ENCODE measurements at places on chromosomes 1 and 21.

- no peak for DNase-seq
Measured at GRCh38 chr1:63326106-63326472, 3.7 kb downstream of the FOXD3 start.

DNA sequence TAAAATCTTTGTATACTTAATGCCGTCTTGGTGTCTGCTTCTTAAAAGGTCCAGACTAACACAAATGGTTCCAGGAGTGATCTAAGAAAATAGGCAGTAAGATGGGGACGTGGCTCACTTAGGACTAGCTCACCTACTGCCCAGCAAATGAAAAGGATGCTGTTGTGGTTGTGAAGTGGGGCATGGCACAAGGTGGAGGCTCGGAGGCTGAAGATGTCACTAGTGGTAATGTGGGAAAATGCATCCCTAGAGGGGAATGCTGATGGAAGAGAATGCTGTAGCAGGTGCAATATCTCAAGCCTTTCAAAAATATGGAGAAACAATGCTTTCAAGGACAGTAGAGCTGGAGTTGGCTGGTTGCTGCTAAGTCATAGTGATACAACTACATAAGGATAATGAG is 11.3 kb upstream of the UCK2 start:
- DNase-seq, result no peak

DNA sequence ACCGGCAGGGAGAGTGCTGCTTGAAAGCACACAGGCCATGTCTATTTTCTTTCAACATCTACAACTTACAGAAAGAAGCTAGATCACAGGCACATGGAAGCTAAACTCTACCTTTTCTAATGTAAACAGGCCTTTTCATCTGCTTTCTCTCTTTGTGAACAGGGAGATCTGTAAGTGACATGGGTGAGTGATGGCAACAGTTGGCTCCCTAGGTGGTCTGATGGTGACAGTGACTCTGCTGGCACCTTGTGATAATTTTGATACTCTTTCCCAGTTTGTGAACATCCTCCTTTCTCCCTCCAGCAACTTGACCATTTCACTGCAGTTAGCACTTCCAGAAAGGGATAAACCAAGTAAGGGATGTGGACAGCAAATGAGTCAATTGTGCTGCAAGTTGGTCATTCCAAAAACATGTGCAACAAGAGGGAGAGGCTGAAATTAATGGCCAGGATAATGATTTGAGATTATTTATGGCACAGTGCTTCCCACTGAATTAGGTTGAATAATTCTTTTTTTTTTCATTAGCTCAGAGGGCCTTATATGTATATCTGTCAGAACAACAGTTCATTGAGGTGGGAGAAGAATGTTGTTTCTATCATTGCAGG is 89.5 kb downstream of the XCL2 start:
- DNase-seq, result no peak

GRCh38 chr21:25560271-25560685 is 47.0 kb downstream of the MRPL39 start:
- DNase-seq, result no peak

DNA sequence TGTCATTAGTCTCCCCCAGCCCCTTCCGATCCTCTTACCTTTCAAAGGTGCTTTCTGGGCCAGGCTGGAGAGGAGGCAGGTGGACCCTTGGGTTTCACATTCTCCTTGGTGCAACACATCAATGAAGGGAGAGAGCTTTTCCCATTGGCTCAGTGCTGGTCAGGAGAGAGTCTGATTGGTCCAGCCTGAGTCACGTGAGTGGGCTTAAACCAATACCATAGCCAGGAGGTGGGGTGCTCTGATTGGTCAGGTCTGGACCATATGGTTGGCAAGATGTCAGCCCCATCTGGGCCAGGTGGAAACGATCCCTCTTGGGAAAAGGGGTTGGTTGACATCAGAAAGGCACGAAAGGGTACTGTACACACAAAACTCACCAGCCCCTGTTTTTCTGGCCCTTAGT is 44.8 kb upstream of the ABCG1 start:
- no peak for DNase-seq

DNA sequence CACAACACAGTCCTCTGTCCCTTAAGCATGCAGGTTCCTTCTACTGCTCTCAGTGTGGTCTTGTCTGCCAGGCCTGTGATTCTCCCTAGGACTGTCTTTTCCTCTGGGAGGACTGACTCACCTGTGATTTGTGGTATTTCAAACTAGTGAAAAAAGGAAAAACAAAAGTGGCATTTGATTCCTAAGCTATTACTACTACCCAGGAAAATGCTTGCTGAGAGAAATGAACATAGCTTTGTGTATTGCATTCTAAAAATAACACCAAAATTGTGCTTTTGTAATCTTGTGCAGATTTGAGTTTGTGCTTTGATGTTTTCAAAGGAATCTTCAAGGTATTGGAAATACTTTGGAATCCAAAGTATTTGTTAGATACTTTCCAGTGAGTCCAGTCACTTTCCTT is 57.0 kb downstream of the GPR161 start:
- DNase-seq, result no peak

DNA sequence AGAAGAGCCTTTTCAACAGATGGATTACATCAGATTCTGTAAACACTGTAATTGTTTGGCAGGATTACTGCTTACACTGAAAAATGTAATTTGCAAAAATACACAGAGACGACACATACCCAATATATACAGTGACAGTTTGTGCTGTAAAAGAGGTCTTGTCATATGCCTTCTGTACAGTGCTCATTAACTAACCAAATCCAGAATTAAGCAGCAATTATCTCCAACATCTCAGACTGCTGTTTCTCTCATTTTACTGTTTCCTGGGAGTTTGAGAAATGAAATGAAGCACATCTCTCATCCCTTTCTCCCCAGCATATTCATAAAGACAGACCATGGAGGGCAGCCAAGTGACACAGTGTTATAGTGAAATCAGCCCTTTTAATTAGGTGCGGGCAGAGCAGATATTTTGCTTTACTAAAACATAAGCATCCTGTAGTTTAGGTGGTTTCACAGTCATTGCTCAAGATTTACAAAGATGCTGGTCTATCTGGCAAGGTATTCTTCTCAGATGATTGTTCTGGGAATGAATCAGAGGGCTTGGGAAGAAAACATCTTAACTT is 618.4 kb upstream of the USP24 start:
- no peak for DNase-seq

DNA sequence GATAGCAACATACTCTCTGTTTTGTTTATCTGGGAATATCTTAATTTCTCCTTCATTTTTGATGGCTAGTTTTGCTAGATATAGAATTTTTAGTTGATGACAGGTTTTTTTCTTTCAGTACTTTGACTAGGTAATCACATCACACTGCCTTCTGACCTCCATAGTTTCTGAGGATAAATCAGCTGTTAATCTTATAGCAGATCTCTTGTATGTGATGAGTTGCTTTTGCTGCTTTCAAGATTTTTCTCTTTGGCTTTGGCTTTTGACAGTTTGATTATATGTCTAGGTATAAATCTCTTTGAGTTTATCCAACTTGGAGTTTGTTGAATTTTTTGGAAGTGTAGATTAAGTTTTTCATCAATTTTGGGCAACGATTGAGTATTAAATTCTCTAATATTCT is 142.6 kb downstream of the ZNF644 start:
- DNase-seq, result no peak

DNA sequence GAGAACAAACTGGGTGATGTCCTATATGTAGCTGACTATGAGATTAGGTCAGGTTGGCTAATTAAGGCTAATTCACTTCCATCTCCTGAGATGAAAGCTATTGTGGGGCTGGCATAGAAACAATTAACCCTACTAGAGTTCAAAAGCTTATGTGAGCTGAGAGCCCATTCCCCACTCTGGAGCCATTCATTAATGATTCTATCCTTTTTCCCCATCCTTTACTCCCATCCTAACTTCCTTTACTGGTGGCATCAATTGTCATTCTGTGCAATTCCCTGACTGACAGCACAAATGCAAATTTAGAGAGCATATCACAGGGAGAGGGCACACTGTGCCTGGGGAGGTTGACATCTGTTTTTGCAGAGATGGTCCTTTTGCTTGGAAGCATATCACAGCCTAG is 103.9 kb downstream of the URB2 start:
- DNase-seq, result no peak

DNA sequence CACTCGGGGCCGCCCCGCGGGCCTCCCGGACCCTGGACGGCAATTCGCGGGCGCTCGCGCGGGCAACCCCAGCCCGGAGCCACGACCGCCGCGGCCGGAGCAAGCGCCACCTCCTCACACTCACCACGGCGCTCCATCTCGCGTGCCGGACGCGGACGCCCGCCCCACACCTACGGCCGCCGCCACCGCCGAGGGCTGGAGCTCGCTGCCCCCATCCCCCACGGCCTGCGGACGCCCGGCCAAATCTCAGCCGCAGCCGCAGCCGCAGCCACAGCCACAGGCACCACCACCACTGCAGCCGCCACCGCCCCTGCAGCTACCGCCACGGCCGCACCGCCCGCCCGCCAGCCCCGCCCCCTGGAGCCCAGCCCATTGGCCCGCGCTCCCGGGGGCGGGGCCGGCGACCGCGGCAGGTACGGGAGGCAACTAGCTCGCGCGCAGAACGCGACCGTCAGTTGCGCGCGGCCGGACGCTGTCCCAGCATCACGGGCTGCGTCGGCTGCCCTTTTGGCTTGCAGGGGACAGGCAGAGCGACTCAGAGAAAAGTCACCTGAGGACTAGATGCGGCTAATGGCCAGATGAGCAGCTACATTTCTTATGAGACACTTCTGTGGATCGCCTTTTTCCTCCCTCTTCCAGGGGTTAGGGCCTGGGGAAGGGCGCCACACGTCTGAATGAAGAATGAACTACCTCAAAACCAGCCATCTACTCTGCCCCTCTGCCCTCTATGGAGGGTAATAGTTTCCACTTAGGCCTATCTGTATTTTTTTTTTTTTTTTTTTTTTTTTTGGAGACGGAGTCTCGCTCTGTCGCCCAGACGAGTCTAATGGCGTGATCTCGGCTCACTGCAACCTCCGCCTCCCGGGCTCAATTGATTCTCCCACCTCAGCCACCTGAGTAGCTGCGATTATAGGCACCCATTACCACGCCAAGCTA is at the start of gene ARHGAP29:
ARHGAP29 (minus strand) TSS at position 294 of the 936 bp plus-strand sequence. CDS start 5,973 bp downstream, outside the sequence.
- DNase-seq, result no peak

GRCh38 chr1:226736908-226737818 is 1.9 kb downstream of the ITPKB start:
- DNase-seq, result peak; percentile 48

DNA sequence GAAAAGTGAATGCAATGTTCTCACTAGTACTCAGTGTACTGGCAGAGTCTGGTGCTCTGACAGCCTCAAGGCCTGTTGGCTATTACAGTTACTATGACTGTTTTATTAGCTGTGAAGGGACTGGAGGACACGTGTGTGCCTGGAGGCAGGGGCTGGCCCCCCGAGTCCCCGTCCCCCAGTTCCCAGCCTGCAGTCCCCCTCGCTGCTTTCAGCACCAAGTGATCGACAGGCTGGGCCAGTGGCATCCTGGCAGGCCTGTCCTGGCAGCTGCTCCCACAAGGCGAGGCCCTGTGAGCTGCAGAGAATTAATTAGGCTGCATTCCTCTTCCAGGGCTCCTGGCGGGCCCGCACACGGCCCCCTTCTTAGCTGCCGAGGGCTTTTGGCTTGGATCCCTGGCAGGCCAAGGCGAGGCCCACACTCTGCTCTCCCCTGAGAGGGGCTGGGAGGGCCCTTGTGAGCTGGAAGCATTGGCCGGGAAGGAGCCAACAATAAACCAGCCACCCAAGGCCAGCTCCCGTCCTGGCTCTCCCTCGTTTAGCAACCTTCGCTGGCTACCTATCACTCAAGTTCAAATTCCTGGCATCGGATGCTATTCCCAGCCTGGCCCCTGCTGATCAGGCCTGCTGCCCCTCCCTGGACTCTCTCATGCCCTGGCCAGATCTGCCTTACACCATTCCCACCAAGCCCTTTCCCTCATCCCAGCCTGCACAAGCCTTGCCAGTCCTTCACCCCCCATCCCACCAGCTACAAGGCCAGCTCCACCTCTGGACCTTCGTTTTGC is 9.8 kb downstream of the EDN2 start:
- no peak for DNase-seq

- no peak for DNase-seq
Measured at GRCh38 chr1:15295696-15296095, 48.7 kb downstream of the FHAD1 start.

DNA sequence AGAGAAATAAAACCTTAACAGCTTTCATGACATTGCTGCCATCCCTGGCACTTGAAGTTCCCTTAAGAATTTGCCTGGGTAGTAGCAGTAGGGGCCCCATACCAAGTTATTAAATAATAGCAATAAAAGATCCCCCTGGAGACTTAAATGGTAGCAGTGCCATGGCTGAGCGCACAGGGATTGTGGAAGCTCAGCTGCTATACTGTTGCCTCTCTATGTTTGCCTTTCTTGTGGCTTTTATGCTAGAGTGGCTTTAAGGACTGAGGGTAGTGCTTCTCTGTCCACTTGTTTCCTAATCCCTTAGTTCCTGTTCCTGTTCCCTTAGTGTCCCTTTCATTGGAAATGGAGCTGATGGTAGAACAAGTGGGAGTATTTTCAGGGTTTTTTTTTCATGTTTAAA is 42.1 kb downstream of the NCF2 start:
- DNase-seq, result no peak

GRCh38 chr1:21628798-21629393 is 40.3 kb downstream of the RAP1GAP start:
- DNase-seq, result no peak

DNA sequence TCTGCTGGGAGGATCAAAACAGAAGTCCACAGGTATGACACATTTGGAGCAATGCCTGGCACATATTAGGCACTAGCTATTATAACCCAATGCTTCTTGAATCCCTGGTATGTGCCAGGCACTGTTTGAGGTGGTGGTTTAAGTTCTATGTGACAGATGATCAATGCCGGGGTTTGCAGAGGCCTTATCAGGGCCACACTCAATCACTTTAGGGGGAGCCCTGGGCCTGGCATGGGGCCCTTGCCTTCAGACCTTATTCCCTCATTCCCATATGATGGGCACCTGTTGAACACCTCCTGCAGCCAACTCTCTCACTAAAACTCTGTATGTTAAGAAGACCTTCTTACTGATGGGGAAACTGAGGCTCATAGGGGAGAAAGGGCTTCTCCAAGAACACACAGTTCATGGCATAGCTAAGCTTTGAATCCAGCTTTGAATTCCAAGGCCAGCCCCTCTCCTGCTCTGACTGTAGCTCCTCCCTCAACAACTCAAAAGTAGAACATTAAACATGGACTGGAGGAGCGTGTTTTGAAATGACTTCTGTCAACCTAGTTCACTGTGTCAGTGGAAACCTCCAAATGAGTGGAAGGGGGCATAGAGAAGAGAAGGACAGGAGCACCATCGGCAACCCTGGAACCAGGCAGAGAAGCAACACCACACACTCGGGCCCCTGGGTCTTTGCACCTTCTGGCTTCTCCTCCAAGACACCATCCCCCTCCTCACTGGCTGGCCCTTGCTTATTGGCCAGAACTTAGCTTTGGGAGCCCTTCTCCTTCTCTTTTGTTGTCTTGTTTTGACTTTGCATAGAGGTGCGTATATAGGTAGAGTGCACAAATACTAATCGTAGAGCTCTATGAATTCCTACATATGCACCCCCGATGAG is 6.6 kb upstream of the IFFO2 start:
- DNase-seq, result no peak

All from CD8-positive, alpha-beta memory T cell (primary cell).